ENCODE measurements at places on chromosomes 13 and 19.

- DNase-seq = no peak
Observed at GRCh38 chr13:99526549-99526948, 25.3 kb downstream of the TM9SF2 start.

- no peak for DNase-seq
Observed at GRCh38 chr13:26052337-26052736, 521 bp upstream of the SHISA2 start.

GRCh38 chr13:41213919-41214318, 19.6 kb upstream of the KBTBD7 start:
- DNase-seq = no peak

- no peak for DNase-seq
Observed at GRCh38 chr19:19652482-19653295, 9.2 kb upstream of the GMIP start.

- no peak for DNase-seq
Observed at GRCh38 chr13:109203587-109203986, 574.2 kb downstream of the MYO16 start.

DNA sequence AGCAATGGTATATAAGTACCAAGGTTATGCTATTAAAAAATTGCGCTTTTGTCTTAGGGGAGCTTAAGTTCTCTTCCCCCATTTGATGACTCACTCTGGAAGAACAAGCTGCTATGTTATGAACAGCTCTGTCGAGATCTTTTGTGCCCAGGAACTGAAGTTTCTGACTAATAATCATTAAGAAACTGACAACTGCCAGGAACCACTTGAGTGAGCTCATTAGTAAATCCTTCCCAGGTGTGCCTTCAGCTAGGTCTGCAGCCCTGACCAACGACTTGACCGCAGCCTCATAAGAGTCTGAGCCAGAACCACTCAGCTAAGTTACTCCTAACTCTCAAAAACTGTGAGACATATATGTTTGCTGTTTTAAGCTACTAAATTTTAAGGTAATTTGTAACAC, 147.8 kb downstream of the SLITRK6 start:
- no peak for DNase-seq

Data from KBM-7 (cell line).